ENCODE measurements at places on chromosomes 5 and 9.

GRCh38 chr5:142320430-142320738 lies 4.4 kb downstream of the SPRY4 start:
- no peak for DNase-seq

- no peak for DNase-seq
Measured at GRCh38 chr5:10663489-10664179, 97.4 kb downstream of the DAP start.

- no peak for DNase-seq
Measured at GRCh38 chr5:106940986-106941385, 729.8 kb downstream of the EFNA5 start.

GRCh38 chr5:96562614-96563013 lies 99.6 kb upstream of the CAST start:
- DNase-seq: no peak

GRCh38 chr5:131533836-131534235 lies 101.2 kb downstream of the RAPGEF6 start:
- no peak for DNase-seq

DNA sequence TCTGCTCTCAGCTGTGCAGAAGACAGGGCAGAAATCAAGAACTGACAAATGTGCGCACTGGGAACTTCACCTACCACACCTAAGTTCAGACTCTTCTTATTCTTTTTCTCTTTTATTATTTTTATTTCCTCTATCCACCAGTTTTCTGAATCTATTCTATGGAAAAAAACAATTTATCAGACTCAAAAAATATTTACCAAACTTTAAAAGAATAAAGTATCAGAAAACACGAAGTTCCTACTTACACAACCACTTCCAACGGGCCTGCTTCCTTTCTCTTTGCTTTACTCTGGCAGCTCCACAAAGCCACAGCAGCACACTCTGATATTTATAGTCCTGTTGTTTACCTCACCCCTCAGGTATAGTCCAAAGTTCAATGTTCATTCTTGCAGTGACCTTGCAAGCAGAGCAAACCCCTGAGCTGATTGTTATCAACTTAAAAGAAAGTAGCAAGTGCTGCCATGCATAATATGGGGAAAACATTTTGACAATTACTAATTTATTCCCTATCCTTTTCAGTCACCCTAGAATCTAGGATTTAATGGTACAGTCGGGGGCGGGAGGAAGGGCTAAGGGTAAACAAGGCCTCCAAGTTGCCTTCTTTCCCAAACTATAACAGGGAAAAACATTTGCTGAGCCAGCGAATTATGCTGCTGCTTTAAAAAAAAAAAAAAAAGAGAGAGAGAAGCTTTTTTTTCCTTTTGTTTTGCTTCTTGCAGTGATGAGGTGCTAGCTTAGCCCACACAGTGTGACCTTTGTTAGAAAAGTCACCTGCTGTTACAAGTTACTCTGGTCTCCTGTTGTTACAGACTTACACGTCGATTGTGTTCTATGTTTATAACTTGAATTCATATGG lies at the start of gene SELENOP:
TSS of gene SELENOP (minus strand) at position 302 of the 856 bp plus-strand sequence. CDS start 3,539 bp downstream, outside the sequence.
- DNase-seq: no peak

DNA sequence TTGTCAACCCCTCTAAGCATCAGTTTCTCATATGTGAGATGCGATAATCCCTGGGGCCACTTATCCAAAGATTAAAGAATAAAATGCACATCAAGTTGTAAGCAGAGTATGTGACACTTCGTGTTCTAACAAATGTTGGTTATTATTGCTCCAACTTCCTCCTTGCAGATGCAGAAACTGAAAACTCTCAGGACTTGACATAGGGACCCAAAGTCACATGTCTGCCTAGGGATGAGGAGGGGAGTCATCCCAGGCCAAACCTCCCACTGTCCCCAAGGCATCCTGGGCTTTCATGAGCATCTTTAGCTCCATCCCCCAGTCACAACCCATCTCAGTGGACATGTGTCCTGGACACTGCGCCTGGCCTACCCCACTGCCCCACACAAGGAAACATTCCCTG lies 27.5 kb upstream of the SYK start:
- no peak for DNase-seq

Data from NCI-H1930 (cell line).